Inflammatory macrophage treated with lipopolysaccharide for 1 hour (primary cell): ENCODE measurements at places on chromosomes 13 and 19.
A peak's percentile ranks its signal among the peaks of the same experiment; 100 is the strongest.

DNA sequence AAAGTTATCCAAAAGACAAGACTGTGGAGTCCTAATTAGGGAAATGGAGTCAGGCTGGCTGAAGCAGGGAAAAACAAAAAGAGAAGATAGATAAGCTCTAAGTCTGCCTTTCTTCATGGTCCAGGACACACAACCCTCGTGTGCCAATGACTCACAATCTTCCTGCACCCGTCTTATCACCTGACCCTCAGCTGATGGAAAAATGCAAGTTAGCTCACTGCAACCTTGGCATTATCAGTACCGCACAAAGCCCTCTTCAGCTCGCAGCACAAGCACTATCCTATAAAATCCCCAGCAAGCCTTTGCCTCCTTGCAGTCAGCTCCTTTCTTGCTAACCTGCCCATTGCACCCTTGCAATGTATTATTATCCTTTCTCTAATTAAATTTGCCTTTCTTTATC is 4.3 kb downstream of the OR7A5 start:
- no peak for DNase-seq

- no peak for DNase-seq
These were observed 17.4 kb downstream of the TIMM13 start for GRCh38 chr19:2410023-2410422.

GRCh38 chr19:44698492-44699201 is at the start of gene CEACAM16:
Gene CEACAM16 (plus strand): TSS chr19:44699151. CDS start chr19:44701457, 2,306 bp downstream.
- no peak for DNase-seq

DNA sequence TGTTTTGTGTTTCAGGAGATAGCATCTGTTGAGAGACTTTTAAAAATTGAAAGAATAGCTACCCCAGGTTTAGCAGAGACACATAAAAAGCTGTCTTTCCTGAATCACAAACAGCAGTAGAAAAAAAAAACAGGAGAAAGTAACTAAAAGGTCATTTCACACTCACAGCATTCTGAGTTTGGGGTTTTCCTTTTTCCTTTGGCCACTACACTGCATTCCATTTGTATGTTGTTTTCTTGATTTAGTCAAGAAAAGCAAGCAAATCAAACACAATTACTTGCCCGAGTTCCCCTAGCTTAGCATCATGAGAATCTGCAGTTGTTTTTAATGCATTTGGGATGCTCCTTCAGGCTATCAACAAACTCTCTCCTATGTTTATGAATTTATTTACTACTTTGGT is 161.0 kb downstream of the KCTD12 start:
- DNase-seq = no peak

- no peak for DNase-seq
These were observed 258.7 kb upstream of the GPC6 start for GRCh38 chr13:92967923-92968322.

GRCh38 chr13:47119575-47120235 is 222.9 kb upstream of the HTR2A start:
- no peak for DNase-seq

GRCh38 chr13:33686772-33687480 is 131.0 kb upstream of the RFC3 start:
- no peak for DNase-seq

DNA sequence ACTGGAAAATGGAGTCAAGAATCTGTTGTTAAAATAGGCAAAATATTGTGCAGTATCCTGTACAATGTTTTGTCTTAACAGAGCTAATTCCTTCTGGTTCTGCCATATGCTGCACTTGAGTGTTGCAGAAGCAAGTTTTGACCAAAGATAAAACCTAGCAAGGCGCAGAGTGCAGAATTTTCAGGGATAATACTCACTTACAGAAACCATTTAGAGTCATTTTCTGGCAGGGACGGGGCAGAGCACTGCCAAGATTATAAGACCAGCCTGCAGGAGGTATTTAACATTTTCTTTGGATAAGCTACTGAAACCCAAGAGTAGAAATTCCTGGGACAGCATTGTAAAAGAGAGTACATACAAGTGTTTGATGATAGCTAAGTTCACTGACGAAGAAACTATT is 159.5 kb upstream of the EDNRB start:
- DNase-seq = no peak

GRCh38 chr19:40257096-40257517 is 28.0 kb downstream of the AKT2 start:
- DNase-seq = no peak

- DNase-seq = no peak
These were observed 911.0 kb downstream of the PCDH17 start for GRCh38 chr13:58542530-58542929.

DNA sequence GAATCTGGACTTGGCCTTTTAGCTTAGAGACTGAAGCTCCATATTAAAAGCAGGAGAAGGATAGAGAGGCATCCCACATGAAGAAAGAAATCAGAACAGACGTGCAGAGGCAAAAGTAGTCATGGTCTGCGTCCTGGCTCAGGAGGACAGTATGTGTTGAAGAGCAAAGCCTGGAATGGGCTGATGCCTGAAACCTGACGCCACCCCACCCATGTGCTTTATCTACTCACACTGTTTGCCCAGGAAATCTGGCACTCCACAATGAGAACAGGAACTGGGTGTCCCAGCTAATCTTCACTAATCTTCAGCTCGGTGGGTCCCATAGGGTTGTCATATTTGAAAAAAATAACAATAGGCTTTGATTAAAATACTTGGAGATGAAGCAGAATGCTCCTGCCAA is 549.0 kb upstream of the GPC6 start:
- no peak for DNase-seq

GRCh38 chr13:44142941-44143665 is 230.5 kb upstream of the SERP2 start:
- no peak for DNase-seq

GRCh38 chr19:7681340-7682174 is 924 bp downstream of the TRAPPC5 start:
- peak; percentile 87 for DNase-seq

DNA sequence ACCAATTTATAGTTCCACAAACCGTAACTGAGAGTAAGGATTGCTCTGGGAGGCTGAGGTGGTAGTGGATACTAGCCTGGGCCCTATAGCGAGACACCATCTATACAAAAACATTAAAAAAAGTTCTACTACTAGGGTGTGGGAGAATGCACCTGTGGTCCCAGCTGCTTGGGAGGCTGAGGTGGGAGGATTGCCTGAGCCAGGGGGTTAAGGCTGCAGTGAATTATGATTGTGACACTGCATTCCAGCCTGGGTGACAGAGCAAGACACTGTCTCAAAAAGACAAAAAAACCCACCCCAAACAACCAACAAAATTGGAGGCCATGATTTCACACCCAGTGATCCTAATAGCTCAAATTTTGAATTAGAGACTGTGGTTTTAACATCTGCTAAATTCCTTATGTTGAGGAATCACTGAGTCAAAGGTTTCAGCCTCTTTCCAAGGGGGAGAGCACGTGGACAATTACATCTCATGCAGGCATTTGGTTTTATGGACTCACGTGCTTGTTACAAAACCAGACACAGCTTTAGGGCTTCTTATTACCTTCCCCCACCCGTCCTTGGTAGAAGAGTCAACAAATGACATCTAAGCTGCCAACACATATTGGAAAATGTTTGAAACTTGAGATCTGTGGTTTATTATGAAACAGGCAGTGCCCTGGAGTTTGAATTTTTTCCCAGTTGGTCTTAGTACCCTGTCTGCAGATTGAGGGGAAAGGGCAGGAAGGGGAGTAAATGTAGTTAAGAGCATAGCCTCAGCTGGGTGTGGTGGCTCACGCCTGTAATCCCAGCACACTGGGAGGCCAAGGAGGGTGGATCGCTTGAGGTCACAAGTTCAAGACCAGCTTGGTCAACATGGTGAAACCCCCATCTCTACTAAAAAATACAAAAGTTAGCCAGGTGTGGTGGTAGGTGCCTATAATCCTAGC is 18.5 kb downstream of the CYP2A6 start:
- DNase-seq = peak; percentile 44

DNA sequence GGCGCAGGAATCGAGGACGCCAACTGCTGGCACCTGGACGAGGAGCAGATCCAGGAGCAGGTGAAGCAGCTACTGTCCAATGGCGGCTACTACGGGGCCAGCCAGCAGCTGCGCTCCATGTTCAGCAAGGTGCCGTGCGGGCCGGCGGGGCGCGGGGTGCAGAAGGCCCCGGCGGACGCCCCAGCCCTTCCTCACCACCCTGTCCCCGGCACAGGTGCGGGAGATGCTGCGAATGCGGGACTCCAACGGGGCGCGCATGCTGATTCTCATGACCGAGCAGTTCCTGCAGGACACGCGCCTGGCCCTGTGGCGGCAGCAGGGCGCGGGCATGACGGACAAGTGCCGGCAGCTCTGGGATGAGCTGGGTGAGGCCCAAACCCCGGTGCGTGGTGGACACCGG is 13.6 kb downstream of the ZSWIM4 start:
- no peak for DNase-seq

- DNase-seq = no peak
These were observed 71.5 kb downstream of the RUBCNL start for GRCh38 chr13:46315491-46316075.

DNA sequence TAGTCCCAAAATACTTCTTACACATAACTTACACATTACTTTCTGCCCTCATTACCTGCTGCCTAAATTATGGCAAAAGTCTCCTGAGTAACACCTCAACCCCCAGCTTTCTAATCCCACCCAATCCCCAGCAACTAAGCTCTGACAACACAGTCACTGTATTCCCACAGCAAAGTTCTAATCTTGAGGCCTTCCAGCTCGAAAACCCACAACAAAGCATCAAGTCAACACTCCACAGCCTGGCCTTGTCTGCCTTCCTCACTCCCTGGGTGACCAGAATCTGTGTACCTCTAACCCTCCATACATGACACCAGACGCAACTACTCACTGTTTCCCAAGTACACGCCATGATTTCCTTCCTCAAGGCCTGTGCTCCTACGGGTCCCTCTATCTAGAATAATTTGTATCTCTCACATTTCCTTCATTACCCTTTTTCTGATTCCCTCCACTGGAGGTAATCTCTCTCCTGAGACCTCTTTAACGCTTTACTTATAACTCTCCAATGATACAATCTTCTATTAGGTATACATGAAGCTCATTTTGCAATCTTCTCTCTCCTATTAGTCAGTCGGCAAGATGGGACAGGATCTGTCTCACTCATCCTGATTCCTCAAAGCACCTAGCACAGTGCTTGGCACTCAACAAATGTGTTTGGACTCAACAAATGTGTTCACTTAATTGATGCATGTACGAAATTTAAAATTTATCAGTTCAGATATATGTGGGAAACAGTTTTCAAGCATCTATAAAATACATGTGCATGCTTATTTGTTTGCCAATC is 87.6 kb upstream of the DOCK9 start:
- DNase-seq = no peak

GRCh38 chr19:53365899-53366493 is 491 bp downstream of the ZNF525 start:
- DNase-seq = peak; percentile 35

- DNase-seq = peak; percentile 79
These were observed 4.8 kb downstream of the EMP3 start for GRCh38 chr19:48330012-48330681.

DNA sequence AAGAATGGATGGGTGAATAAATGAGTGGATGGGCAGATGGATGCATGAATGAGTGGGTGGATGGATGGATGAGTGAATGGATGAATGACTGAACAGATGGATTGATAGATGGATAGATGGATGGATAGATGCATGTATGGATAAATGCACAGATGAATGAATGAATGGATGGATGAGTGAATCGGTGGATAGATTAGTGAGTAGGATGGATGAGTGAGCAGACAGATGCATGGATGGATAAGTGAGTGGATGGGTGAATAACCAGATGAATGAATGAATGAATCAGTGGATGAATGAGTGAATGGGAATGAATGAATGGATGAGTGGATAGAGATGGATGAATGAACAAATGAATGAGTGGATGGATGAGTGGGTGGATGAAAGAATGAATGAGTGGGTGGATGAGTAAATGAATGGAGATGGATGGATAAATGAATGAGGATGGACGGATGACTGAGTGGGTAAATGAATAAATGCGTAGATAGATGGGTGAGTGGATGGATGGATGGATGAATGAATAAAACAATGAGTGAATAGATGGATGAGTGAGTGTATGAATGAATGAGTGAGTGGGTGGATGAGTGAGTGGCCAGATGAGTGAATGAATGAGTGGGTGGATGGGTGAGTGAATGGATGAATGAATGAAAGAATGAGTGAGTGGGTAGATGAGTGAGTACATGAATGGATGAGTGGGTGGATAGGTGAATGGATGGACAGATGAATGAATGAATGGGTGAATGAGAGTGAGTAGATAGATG is 13.0 kb downstream of the GAS6 start:
- DNase-seq = no peak

GRCh38 chr13:47303626-47304025 is 406.8 kb upstream of the HTR2A start:
- no peak for DNase-seq

DNA sequence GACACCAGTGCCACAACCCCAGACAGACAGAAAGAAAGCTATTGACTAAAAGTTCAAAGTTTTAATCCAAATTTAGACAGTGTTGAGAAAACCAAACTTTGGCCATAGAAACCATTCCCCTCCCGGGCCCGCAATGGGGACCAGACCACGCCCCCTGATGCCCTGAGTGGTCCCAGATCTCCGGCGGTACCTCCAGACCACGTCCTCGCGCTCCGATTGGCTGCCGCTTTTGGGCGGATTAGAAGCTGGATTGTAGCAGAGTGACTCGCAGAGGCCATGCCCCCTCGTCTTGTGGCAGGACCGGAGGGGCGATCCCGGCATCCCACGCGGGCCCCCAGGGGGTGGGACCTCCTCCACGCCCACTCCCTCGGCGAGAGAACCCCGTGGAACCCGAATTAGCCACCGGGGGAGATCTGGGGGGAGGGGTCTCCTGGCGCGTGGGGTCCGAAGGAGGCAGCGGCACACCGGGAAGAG is 797 bp upstream of the HSD17B14 start:
- peak; percentile 83 for DNase-seq

GRCh38 chr13:101645871-101646270 is 193.4 kb downstream of the ITGBL1 start:
- DNase-seq = no peak

- no peak for DNase-seq
These were observed 12.3 kb downstream of the FAM187B start for GRCh38 chr19:35216016-35216832.

- no peak for DNase-seq
These were observed 241.9 kb downstream of the UQCRFS1 start for GRCh38 chr19:28971049-28971448.

GRCh38 chr19:37583340-37583739 is 11.3 kb downstream of the ZNF571 start:
- no peak for DNase-seq

DNA sequence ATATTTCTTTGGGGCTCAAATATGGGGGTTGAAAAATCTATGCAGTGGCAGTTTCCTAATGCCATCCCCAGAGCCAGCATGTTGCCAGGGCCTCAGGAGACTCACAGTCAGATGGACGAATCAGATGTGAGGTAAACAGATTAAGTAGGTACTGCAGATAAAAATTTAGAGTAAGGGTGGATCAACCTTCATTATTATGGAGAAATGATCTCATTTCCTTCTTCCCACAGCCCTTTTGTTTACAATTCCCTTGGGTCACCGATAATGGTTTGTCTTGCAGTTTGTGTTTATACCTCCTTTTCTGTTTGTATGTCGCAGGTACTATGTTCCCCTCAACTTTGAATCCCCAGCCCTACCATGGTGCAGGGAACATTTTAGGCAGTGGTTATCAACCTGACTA is 20.0 kb downstream of the DIAPH3 start:
- no peak for DNase-seq

- DNase-seq = no peak
These were observed 39.4 kb downstream of the ZNF846 start for GRCh38 chr19:9729162-9729561.

- no peak for DNase-seq
These were observed 65.3 kb upstream of the MCF2L start for GRCh38 chr13:112903606-112904195.
